Glomerular endothelial cell (primary cell): ENCODE measurements at places on chromosomes 5 and 9. TPM values are rescaled to one million over a fixed set of nuclear protein-coding genes. Genes with fewer than 3 reads are reported as not detected.
A peak's percentile ranks its signal among the peaks of the same experiment; 100 is the strongest.

GRCh38 chr5:97624886-97625285 lies 441.8 kb upstream of the RIOK2 start:
- DNase-seq = no peak

GRCh38 chr5:58849921-58850667 lies 267.2 kb downstream of the RAB3C start:
- DNase-seq = peak; percentile 22

GRCh38 chr5:92908952-92909601 lies 671.9 kb downstream of the NR2F1-AS1 start:
- no peak for DNase-seq

DNA sequence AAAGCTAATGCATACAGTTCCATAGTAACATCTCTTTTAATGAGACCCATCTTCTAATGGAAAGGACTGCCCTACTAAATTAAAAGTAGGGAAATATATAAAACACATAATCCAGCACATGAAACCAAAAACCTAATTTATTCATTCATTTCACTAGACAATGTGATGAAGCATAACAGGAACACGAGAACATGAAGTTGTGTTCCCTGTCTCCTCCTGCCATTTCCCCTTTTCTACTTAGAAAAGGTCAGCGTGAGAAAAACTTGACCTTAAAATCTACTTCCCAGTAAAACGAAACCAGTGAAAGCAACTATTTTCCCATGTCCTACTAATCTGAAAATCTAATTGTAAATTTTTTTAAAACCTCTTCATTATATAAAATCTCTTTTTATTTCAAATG lies 847.5 kb downstream of the TLE1 start:
- DNase-seq = no peak

Gene KIF24
- total RNA-seq = 0.63 and 1.8 TPM in 2 replicates

Gene NIM1K
- 0.05 TPM in 1 of 2 replicates, not detected in the other for total RNA-seq

DNA sequence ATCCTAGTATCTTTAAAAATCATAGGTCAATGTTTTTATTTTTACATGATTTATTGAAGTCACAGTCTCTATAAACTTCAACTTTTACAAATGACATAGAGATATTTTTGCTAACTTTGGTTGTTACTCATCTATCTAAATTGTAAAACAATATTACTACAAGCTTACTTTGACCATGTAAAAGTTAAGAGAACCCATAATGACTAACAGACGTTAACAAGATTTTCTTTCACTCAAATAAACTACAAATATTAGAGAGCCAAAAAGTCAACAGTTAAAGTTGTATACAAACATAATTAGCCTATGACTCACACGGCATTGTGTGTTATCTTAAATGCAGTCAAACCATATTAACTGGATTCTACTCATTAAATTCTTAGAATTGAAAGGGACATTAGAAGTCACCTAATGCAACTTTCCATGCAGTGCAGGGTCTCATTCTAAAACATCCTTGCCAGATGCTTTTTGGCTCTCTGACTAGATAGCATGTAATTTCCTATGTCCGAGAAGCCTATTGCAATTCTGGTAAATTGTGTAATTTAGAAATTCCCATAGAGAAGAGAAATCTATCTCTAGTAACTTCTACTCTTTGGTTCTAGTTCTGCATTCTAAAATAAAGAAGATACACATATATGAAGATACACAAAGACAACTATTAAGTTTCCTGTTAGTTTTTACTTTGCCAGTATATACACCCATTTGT lies 42.2 kb upstream of the UGT3A2 start:
- no peak for DNase-seq

GRCh38 chr9:29564564-29564963 lies 1991.3 kb upstream of the C9orf72 start:
- no peak for DNase-seq

GRCh38 chr9:131697097-131697496 lies 42.8 kb downstream of the RAPGEF1 start:
- DNase-seq = no peak

GRCh38 chr9:36292641-36293040 lies 34.4 kb upstream of the GNE start:
- DNase-seq = no peak

DNA sequence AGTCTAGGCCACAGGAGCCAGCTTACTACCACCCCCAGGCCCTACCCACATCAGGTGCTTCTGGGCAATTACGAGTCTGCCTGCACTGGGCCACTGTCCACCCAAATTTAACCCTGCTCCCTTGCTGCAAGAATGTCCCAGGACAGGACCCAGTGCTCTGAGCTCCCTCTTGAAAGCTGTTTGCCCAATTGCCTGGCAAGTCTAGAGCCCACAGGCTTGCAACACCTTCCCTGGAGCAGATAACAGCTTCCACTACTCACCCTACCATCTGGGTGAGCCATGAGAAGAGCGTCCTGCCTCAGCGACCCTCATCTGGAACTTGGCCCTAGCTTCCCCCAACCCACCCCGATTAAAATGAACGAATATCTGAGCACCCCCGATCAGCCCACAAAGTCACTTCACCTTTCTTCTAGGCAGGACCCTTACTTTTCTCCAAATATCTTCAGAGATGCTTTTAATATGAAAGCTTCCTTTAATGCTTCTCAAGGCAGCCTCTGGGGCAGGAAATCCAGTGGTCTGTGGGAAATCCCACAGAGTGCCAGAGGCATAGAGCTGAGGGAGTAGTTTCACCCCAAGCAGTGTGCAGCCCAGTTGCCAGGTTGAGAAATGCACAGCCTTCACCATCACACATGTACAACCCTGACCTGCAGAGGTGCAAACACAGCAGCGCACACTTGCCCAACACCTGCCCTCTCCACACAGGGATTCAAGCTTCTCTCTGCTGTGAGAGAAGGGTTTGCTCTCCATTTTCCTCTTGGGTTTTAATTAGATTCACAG lies 10.6 kb downstream of the ACSL6 start:
- DNase-seq = no peak

- no peak for DNase-seq
Measured at GRCh38 chr9:104783588-104783987, 19.7 kb downstream of the NIPSNAP3B start.

DNA sequence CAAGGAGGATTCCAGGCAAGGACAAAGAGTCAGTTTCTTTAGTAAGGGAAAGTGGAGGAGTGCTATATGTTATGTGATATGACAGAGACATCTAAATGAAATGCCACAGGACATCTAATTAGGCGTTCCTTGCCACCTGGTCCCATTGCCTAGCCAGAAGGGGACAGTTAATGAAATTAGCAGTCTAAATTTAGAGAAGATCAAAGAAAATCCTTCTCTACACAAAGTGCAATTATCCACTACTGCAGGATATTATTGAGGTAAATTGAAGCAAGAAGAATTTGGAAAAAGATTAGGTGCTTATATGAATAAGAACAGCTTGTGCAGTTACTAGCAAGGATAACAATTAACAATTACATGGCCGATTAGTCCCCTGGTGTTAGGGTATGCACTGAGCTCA lies 495.3 kb upstream of the NMUR2 start:
- DNase-seq = no peak

Gene IRF1
- 71.5 and 73.6 TPM in 2 replicates for total RNA-seq

- no peak for DNase-seq
Measured at GRCh38 chr9:20980832-20981455, 50.5 kb downstream of the HACD4 start.

Gene MAT2B
- 58.4 and 82.4 TPM in 2 replicates for total RNA-seq

GRCh38 chr9:72691671-72692070 lies 170.3 kb downstream of the TMC1 start:
- DNase-seq = no peak

- no peak for DNase-seq
Measured at GRCh38 chr5:136309932-136310598, 55.3 kb downstream of the TRPC7 start.

Gene RANBP17
- total RNA-seq = 11.4 and 12.9 TPM in 2 replicates

- peak; percentile 87 for DNase-seq
Measured at GRCh38 chr5:59648949-59649921, 244.3 kb downstream of the PDE4D start.

Gene SPINK7
- total RNA-seq = not detected in 2 replicates

Gene PHF2
- total RNA-seq = 19.3 and 22.9 TPM in 2 replicates

- DNase-seq = no peak
Measured at GRCh38 chr9:90014421-90014820, 409.6 kb downstream of the GADD45G start.

DNA sequence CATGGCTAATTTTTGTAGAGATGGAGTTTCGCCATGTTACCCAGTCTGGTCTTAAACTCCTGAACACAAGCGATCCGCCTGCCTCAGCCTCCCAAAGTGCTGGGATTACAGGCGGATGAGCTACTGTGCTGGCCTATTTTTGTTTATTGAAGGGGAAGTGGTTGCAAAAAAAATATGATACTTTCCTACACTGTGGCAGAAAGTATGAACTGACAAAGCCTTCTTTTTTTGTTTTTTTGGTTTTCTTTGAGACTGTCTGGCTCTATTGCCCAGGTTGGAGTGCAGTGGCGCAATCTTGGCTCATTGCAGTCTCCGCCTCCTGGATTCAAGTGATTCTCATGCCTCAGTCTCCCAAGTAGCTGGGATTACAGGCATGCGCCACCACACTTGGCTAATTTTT lies 50.9 kb downstream of the OSTF1 start:
- no peak for DNase-seq

Gene PCDHGB6
- 1.8 and 6.2 TPM in 2 replicates for total RNA-seq

- no peak for DNase-seq
Measured at GRCh38 chr5:151214614-151215545, 9.0 kb downstream of the CCDC69 start.

GRCh38 chr5:170327168-170327567 lies 29.6 kb upstream of the LCP2 start:
- no peak for DNase-seq

Gene STXBP1
- total RNA-seq = 53.1 and 56.3 TPM in 2 replicates

DNA sequence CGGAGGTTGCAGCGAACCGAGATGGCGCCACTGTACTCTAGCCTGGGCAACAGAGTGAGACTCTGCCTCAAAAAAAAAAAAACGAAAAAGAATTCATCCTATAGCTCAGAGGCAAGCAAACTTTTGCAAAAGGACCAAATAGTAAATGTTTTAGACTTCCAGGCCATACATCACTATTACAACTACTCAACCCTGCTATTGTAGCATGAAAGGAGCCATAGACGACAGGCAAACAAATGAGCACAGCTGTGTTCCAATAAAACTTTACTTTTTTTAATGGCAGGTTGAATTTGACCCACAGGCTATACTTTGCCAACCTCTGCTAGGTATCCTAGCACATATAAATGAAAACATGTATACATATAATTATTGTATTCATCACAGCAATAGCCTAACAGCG lies 58.9 kb upstream of the SLC30A5 start:
- no peak for DNase-seq

Gene GPR151
- total RNA-seq = not detected in 2 replicates

DNA sequence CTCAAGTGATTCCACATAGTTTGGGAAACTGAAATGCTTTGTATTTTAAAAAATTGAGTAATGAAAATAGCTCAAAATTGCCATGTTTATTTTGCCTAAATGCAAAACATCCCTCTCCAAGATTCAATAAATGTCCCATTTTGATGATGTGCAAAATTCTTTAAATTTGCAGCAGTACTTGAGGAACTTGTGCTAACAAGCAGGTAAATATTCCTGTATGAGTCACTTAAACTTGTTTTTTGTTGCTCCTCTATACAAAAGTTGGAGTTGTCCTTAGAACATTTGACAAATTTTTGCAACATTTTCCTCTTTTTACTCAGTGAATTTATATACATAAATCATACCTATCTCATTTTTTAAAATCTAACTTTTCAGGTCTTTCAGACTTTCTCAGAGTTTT lies 280.2 kb downstream of the CDH12 start:
- no peak for DNase-seq

- DNase-seq = no peak
Measured at GRCh38 chr9:135278586-135278985, 191.1 kb downstream of the OLFM1 start.
